ENCODE measurements at places on chromosomes 11 and 22.

DNA sequence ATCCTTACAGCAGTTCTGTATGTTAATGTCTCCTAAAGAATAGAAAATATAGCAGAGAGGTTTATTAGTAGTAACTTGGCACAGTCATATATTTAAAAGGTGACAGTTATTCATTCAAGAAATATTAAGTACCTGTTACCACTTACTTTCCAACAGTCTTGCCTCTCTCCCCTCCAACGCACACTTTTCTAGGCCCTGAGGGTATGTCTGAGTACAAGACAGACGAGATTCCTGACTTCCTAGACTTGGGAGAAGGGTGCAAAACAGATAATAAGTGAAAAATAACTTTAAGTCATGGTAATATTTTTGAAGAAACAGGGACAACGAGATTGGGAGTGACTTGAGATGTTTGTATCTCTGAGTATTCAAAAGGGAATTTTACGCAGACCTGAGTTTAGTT, 1.6 kb downstream of the EIF3L start:
- DNase-seq, result no peak

- DNase-seq, result no peak
Observed at GRCh38 chr11:110019675-110020074, 73.5 kb upstream of the ZC3H12C start.

DNA sequence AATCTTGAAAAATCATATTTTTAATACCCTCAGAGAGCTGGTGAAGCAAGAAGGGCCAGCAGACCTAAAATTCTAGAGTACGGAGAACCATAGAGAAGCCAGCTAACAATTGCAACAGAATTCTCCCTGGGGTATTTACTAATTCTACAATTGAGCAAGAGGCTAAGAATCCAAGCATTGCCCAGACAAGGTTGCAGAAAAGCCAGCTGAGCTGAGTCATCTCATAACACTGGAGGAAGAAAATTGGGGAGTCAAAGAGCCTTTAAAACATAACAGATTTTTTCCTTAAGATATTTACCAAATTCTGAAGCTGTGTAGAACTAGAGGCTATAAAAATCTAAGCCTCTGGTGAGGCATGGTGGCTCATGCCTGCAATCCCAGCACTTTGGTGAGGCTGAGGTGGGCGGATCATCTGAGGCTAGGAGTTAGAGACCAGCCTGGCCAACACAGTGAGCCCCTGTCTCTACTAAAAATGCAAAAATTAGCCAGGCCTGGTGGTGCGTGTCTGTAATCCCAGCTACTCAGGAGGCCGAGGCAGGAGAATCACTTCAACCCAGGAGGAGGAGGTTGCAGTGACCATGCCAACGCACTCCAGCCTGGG, 13.6 kb upstream of the TMEM216 start:
- peak; percentile 96 for DNase-seq

- no peak for DNase-seq
Observed at GRCh38 chr11:132039521-132039920, 669.1 kb downstream of the NTM start.

- DNase-seq, result no peak
Observed at GRCh38 chr11:128725630-128726319, 31.9 kb downstream of the FLI1 start.

DNA sequence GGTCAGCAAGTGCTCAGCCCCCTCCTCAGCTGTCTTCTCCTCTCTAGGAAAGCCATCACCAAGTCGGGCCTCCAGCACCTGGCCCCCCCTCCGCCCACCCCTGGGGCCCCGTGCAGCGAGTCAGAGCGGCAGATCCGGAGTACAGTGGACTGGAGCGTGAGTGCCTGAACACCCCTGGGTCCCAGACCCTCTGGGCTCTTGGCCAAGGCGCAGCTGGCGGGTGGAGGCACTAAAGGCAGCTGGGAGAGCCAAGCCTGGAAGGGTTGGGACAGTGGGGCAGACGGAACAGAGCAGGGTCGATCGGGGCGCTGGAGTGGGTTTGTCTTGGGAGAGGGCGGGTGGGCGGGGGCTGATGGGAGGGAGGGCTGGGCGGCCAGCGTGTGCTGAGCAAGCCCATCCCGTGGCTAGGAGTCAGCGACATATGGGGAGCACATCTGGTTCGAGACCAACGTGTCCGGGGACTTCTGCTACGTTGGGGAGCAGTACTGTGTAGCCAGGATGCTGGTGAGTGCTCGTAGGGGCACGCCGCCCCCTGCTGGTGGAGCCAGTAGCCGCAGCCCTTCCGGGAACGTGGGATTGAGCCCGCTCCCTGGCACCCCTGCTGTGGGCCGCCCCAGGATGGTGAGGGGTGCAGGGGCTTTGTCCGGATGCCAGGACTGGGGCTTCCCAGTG, 14.1 kb upstream of the MDK start:
- DNase-seq, result no peak

GRCh38 chr11:34252651-34253050, 105.2 kb downstream of the ABTB2 start:
- DNase-seq, result no peak

DNA sequence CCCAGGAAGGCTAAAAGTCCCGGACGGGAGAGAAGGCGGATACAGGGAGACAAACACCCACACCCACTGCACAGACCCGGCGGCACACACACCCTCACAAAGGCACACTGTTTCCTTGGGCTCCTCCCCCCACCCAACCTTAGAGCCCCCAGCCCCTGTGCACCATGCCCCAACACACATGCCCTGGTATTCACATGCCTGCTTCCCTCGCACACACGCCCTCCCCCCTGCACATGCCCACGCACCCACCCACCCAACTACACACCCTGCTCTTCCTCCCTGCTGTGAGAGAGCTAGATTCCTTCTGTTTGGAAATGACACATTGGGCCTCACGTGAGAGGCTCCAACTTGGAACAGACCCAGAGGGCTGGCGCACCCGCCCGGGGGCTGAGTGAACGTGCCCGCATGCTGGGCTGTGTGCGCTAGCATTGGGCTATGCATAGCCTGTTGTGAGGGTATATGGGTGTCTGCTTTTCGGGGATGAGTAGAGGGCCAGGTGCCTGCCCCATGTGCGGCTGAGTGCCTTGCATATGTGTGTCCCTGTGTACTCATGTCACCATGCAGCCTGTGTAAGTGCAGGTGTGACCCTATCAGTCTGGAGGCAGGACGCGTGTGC, 518 bp upstream of the CHRM1 start:
- no peak for DNase-seq

- peak; percentile 82 for DNase-seq
Observed at GRCh38 chr11:13261591-13262061, 16.0 kb upstream of the BMAL1 start.

DNA sequence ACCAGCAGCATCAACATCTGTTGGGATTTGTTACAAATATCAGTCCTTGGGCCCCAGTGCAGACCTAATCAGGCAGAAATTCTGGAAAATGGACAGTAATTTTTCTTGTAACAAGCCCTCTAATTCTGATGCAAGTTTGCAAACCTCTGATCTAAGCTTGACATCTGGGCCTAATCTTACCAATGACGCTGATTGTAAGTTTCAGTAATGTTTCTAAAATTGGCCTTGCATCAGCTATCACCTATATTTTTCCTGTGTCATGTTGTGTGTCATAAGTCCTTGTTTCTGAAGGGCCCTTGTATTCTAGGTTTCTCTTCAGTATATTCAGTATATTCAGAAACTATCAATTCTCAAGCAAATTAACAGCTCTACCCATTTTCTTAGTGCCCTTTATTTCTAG, 36.4 kb downstream of the ZNF215 start:
- DNase-seq, result no peak

- no peak for DNase-seq
Observed at GRCh38 chr22:21992593-21993237, 10.1 kb upstream of the TOP3B start.

- DNase-seq, result no peak
Observed at GRCh38 chr11:125215976-125216375, 51.4 kb downstream of the PKNOX2 start.

- DNase-seq, result no peak
Observed at GRCh38 chr11:68686486-68686885, 2.1 kb downstream of the GAL start.
